ENCODE measurements at places on chromosomes 11 and 22.

DNA sequence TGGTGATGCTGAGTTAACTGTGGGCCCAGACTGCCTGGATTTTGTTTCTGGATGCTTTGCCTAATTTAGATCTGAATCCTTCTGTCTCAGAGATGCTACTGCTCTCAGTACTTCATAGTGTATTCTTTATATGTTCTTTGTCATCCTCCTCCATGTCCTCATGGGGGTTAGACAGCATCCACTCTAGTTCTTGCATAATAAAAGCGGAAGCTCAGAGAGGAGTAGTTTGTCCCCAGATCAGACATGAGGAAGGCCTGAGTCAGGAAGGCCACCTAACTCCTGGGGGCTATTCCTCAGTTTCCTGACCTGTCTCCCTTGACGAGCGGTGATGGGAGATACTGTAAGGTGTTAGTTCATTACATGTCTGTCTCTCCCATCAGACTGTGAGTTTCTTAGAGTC, 90.2 kb downstream of the SCN3B start:
- DNase-seq, result no peak

DNA sequence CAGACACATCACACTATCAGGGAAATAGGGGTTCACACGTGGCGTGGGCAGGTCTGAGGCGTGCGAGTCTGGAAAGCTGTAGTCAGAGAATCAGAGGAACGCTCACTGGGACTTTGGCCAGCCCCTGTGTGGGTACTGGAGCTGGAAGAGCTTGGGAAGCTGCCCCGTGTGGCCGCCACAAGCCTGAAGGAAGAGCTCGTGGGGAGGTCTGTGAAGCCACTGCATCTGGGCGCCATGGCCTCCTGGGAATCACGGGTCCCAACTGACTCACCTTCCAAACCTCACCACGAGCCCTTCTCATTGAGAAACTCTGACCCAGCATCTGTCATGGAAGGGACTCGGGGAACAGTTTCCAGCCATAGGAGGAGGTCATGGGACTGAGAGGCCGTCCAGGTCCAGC, 5.9 kb upstream of the MRGPRF start:
- DNase-seq, result no peak

GRCh38 chr11:74092425-74092824, 78.4 kb downstream of the C2CD3 start:
- DNase-seq, result no peak

GRCh38 chr11:115452241-115452640, 52.0 kb downstream of the CADM1 start:
- DNase-seq, result no peak

- peak; percentile 42 for DNase-seq
Observed at GRCh38 chr22:22692707-22693530, 48.5 kb downstream of the GGTLC2 start.

DNA sequence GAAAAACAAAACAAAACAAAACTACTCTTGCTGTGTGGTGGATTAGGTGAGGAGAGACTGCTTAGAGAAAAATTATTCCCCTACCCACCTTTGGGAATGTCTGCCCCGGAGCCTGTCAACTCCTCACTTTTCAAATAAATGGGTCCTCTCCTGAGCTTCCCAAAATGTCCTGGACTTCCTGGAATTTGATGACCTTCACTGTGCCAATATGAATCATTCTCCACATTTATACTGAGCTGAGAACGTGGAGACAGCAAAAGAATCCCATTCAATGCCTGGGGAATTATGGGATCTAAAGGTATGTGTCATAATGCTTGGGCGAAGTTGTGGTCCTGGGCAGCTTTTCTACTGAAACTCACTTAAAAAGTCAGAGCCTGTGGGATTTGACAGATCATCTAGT, 136.8 kb downstream of the KIF18A start:
- DNase-seq, result no peak

DNA sequence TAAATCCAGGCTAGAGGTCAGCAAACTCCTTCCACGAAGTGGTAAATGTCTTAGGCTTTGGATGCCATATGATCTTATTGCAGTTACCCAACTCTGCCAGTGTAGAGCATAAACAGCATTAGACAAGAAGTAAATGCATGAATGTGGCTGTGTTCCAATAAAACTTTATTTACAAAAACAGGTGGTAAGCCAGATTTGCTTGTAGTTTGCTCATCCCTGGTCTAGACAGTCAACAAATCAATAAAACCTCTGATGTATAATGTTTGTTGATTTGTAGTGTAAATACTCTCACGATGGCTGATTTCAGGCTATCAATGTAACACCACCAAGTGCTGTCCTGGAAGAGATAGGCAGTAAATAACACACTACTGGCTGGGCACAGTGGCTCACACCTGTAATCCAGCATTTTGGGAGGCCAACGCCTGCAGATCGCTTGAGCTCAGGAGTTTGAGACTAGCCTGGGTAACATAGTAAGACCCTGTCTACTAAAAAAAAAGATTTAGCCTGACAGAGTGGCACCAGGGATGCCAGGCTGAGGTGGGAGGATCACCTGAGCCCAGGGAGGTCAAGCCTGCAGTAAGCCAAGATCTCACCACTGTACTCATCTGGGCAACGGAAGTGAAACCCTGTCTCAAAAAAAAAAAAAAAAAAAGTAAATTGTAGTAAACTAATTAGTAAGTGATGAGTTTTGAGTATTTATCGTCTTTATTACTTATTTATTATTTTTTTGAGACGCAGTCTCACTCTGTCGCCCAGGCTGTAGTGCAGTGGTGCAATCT, 6.9 kb upstream of the CATSPER1 start:
- DNase-seq, result no peak

DNA sequence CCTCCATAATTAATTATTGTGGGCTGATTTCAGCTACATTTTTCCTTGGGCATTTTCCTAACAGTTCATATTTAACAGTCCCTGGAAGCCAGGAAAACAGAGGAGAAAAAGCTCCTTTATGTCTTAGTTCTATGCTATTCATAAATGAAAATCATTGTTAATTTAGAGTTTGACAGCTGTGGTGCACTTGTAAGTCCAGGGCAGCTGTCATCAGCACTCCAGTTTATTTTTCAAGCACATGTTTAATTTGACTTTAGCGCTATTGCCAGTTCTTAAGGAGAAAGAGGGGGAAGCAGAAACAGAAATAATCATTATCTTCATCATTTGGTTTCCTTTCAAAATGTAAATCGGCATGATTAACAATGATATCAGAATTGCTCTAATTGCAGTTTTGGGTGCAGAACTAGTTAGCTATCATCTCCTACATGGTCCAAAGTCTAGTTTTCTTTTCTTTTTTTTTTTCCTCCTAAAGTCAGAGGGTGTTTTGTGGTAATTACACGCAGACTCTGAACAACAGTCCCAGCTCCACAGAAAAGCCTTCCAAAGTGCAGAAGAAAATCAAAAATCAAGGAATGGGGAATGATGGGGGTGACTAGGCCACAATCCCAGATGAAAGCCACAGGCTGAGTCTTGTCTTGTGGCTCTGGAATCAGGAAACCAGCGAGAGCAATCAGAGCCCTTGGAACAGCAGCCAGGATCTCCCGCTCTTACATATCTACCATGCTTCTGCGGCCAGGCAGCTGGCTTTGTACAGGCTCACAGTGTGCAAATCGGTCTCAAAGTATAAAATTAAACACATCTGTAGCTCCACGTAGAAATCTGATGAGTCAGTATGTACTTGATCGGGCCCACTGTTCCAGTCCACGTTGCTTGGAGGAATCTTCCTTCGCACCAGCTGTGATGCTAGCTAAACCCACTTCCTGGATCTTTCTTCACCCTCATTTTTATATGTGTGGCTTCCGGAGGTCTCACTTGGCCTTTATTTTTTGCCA, 91.9 kb downstream of the SPON1 start:
- DNase-seq, result no peak

DNA sequence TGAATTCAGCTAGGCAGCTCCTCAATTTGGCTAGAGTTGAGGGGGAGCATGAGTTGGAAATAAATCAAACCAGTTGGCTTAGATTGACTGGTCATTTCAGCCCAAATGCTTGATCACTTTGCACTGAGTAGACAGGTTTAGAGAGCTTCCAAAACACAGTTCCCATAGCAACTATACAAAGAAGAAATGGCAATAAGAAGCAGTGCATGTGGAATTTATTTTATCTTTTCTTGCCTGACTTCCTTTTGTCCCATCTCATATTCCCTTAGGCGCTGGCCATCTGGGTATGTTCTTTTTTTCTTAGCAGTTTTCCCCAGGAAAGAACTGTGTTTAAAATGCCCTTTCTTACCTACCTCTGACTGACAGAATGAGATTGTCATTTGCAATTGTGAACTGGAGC, 38.7 kb upstream of the C11orf87 start:
- no peak for DNase-seq

DNA sequence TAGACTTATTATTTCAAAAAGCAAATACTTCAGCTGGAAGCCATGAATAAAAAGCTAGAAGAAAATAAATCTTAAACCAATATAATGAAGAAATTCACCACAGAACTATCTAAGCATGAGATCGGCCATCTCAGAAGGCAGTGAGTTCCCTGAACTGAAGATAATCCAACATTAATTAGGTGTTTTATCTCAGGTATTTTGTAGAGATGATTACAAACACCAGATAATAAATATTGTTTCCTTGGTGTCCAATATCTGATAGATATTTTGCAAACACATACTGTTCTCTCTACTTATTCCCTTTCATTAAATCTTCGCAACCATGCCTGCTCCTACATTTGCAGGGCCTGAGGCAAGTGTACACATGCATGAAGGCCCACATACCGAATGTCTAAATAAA, 26.0 kb upstream of the FAM181B start:
- DNase-seq, result no peak

GRCh38 chr11:14132312-14132711, 169.8 kb downstream of the SPON1 start:
- DNase-seq, result no peak

DNA sequence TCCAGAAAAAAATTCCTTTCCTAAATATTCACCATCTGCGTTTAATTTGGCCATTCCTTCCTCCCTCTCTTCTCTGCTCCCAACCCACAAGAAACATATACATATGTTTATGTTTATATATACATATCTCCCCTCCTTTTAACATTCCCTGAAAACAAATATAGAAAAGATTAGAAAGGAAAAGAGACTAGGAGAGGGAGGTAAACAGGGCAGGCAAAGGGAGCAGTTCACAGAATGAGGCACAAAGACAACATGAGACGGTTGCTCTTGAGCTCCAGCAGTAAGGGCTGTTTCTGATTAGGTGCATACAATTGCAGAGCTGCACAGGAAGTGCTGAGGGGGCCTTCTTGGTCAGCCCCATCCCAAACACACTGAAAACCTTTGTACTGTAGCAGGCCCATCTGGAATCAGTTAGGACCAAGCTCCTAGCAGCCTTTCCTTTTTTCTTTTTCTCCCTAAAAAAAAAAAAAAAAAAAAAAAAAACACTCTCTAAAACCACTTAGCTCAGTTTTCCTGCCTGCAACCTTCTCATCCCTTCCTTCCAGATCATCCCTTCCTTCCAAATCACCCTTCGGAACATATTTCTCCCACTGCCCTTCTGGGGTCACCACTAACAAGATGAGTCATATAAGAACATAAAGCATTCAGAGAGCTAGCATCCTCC, 57.0 kb downstream of the RBFOX2 start:
- no peak for DNase-seq

GRCh38 chr11:66004186-66004585, 1.9 kb downstream of the BANF1 start:
- no peak for DNase-seq

- DNase-seq, result no peak
Observed at GRCh38 chr22:38138961-38139360, 28.5 kb upstream of the BAIAP2L2 start.

GRCh38 chr11:116460156-116460920, 312.4 kb downstream of the BUD13 start:
- DNase-seq, result no peak

GRCh38 chr22:50705219-50705691, 32.6 kb downstream of the SHANK3 start:
- no peak for DNase-seq

DNA sequence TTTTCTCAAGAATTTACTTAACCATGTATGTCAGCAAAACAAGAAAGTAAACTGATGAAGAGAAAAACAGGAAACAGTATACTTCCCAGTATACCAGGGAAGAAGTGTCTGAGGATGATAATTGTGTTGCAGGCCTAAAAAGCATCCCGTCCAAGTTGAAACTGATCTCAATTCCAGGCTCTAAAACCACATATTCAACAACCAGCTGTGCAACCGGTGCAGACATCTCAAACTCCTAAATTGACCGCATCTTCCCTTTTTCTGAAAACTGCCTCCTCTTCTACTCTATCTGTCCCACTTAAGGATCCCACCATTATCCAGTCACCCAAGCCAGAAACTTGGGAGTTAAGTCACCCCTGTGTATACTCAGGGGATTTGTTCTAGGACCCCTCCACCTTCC, 47.2 kb downstream of the CCDC83 start:
- no peak for DNase-seq

DNA sequence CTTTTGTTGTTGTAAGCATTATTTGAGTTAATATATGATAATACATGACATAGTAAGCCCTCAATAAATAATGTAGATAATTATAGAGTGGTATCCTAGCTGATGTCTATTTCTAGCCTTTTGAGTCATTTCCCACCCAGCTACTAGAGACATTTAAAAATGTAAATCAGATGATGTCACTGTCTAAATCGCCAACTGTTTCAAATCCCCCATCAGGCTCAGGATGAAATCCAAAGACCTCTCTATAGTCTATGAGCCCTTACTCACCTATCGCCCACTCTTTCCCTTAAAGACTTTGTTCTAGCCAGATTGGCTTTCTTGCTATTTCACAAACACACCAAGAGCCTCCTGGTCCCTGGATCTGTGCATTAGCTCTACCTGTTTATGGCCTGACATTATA, 135.4 kb upstream of the PLET1 start:
- DNase-seq, result no peak

DNA sequence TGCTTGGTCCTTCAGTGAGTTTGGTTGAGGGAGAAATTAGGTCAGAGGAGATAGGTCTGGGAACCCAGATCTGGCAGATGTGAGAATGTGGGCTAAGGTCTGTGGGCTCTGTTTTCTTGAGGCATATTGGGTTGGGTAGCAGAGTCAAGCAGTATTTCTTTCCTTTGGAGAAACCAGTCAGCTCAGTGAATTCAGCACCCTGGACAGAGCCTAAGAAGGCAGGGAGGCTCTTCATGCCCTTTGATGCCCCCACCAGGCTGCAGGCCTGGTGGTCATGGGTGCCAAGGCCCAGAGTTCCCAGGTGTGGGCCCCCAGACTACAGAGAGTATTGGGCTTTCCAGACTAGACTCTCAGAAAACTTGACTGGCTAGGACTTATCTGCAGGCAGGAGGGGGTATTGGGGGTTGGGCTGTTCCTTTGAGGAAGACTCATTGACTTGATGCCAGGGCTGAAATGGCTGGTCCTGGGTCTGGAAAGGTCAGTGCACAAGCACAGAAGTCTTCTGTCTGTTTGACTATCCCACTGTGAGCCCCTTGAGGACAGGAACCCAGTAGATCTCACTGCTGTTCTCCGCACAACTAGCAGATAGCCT, 45.3 kb upstream of the NECTIN1 start:
- no peak for DNase-seq

DNA sequence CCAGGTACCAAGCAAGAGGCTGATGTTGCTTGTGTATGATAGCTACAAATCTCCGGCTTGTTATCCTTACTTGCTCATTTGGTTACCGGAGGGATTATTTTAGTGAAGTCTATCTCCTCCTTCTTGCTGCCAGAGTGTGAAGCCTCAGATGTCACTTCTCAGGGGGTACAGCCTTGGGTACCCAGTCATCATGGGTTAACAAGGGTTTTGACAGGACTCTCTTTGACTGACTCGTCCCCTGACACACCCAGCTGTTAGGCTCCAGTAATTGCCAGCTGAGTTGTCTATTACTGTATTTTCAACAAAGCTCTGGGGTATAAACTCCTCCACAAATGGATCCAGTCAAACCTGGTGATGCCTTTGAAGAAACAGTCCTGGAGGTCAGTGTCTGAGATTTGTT, 11.9 kb upstream of the PELI3 start:
- DNase-seq, result no peak

- no peak for DNase-seq
Observed at GRCh38 chr22:32080904-32081303, 37.8 kb downstream of the SLC5A1 start.
